Activated T-helper 1 cell treated with Interleukin-2 at 50 U/mL for 16 hours (primary cell): ENCODE measurements at places on chromosomes 1 and 21.

GRCh38 chr1:185170291-185170848 is 13.4 kb downstream of the SWT1 start:
- DNase-seq: no peak

GRCh38 chr1:229111703-229112319 is 159.1 kb upstream of the RAB4A start:
- no peak for DNase-seq

- no peak for DNase-seq
These were observed 33.1 kb upstream of the LMO4 start for GRCh38 chr1:87295445-87296110.

DNA sequence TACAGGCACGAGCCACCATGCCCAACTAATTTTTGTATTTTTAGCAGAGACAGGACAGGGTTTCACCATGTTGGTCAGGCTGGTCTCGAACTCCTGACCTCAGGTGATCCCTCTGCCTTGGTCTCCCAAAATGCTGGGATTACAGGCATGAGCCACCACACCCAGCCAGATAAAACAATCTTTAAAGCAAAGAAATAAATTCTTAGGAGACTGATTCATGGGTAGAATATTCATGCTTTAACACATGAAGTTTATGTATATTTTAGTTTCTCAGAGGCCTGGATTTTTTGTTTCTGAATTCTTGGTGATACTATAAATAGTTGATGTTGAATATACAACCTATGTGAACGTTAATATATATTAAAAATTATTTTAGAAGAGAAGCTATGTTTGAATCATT is 127.4 kb upstream of the KIAA1614 start:
- no peak for DNase-seq

DNA sequence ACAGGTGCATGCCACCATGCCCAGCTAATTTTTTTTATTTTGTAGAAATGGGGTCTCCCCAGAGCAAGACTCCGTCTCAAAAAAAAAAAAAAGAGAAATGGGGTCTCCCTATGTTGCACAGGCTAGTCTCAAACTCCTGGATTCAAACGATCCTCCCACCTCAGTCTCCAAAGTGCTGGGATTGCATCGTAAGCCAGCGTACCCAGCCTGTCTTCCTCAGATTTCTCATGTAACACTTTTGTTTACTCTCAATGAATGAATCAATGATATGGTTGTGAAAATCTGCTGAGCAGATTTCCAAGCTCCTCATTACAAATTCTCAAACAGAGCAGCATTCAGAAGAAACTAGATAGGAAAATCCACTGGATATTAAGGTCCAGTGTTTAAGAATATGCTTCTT is 6.6 kb downstream of the CMPK1 start:
- no peak for DNase-seq

- no peak for DNase-seq
These were observed 56.4 kb upstream of the FMOD start for GRCh38 chr1:203407296-203407695.

GRCh38 chr1:247843411-247843810 is 1.7 kb upstream of the OR11L1 start:
- no peak for DNase-seq

DNA sequence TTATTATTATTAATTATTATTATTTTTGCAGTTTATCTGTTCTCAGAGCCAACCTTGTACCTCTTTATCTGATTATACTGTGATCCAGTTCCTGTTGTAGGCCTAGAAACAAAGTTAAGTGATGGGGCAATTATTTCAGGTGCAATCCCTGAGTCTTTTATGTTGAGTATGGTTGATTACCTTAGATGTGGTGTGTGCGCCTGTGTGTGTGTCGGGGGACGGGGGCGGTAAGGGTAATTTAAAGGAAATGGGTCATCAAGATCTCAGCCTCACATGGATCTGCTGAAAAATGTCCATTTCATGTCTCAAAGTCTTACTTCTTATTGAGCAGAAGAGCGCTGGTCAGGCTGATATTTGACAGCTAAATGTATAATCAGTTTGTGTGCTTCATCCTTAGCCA is 7.8 kb upstream of the OR10T2 start:
- no peak for DNase-seq

GRCh38 chr21:36735201-36735515 is 36.2 kb downstream of the SIM2 start:
- DNase-seq: no peak

- DNase-seq: no peak
These were observed 9.0 kb downstream of the ARHGEF16 start for GRCh38 chr1:3463408-3463863.

DNA sequence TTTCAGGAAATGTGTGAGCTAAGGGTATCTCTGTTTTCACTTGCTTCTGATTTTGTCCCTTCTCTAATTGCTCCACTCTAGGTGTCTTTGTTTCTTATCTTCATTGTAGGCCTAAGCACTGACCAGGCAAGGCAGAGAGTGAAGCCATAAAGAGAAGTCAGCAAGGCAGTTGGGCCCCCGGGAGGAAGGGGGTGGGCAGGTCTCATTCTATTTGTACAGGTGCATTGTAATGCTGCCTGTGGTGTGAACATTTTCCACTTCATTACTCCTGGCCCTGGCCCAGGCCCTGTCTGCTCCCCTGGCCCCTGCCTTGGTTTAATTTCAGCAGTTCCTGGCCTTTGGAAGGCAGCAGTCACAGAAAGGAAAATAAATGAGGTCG is 86.4 kb upstream of the JUN start:
- DNase-seq: no peak

- no peak for DNase-seq
These were observed 3.2 kb downstream of the PTP4A2 start for GRCh38 chr1:31934706-31935629.

GRCh38 chr1:60149251-60149650 is 75.7 kb upstream of the C1orf87 start:
- no peak for DNase-seq

DNA sequence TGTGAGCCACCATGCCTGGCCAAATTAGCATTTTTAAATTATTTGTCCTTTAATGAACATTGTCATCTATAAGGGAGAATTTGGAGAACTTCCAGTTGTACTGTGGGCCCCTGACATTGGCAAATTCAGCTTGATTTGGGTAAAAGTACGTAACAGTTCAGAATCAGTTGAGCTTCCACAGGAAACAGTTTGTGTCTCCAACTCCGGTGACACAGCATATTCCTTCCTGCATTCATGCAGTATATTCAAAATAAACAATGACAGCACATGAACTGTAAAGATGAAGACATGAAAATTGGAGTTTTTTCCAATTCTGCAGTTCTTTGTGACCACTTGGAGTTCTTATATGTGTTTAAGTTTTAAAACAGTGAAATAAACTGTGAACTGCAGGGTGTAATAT is 28.2 kb downstream of the RNF220 start:
- no peak for DNase-seq

- DNase-seq: no peak
These were observed 71.8 kb upstream of the PKN2 start for GRCh38 chr1:88612292-88612691.

- DNase-seq: no peak
These were observed 125.2 kb upstream of the PBX1 start for GRCh38 chr1:164433818-164434170.

DNA sequence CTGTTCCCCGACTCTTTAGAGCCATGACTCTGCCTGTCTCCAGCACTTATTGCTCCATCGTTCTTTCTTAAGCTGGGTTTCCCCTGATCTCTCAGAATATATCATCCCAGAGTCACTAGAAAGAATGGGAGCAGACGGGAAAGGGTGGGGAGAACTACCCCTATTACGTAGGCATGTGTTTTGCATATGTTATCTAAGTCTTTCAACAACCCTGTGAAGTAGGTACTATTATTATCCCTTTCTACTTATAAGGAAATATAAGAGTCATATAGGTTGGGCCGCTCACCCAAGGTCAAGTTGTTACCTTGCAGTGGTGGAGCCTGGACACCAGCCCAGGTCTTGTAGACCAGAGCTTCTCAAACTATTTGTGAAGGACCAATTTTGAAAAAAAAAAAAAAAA is 38.7 kb downstream of the ELF3 start:
- no peak for DNase-seq

GRCh38 chr1:157782931-157783330 is 6.0 kb upstream of the FCRL2 start:
- no peak for DNase-seq

- DNase-seq: no peak
These were observed 10.7 kb downstream of the DHRS3 start for GRCh38 chr1:12607263-12607662.

- no peak for DNase-seq
These were observed 8.8 kb downstream of the MDM4 start for GRCh38 chr1:204524986-204525385.

- DNase-seq: no peak
These were observed 7.0 kb downstream of the CC2D1B start for GRCh38 chr1:52358851-52359497.

- DNase-seq: no peak
These were observed 19.9 kb upstream of the SHCBP1L start for GRCh38 chr1:182972829-182973228.

DNA sequence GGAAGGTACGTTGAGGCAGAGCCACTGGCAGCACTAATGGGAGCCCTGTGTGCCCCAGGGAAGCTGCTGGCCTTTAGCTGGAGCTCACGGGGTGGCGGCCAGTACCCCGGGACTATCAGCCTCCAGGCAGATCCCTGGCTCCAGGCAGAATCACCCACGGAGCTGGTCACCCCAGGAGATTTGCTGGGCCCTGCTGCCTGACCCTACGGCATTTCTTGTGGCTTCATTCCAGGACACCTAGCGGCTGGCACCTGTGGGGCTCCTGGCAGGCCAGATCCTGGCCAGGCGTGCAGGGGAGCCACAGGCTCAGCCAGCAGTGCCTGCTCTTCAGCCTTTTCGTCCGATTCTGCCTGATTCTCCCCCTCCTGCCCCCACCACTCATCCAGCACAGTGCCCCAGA is 7.1 kb downstream of the PADI1 start:
- DNase-seq: no peak

DNA sequence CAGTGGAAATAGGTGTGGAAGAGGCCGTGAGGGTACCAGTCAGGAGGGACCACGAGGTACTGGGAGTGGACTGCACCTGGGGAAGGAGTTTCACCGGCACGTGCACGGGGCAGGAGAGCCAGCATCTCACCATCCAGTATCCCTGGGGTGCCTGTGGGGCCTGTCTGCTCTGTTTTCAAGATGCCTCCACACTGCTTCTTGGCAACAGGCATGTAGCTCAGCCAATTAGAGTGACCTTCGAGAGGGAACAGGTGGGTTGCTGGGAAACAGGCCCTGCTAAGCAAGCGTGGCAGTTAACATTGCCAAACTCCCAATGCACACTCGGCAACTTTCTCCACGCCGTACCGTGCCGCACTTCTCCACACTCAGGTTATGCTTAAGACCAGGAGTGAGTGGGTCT is 17.7 kb downstream of the KCNC4 start:
- DNase-seq: no peak

DNA sequence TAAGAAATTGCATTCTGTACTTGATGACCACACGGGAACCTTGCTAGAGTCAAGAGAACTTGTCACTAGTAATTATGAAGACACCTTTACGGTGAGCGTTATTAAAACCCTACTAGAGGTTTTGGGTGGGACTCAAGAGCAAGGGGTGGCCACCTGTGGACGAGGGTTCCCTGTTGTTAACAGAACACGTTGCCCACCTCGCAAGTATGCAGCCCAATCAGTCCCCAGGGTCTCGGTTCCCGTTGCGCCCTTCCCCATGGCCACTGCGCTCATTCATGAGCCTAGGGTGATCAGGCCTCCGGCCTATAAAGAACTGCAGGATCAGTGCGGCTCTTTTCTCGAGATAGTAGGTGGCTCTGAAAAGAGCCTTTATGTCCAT is 30.2 kb upstream of the RNF187 start:
- DNase-seq: no peak

DNA sequence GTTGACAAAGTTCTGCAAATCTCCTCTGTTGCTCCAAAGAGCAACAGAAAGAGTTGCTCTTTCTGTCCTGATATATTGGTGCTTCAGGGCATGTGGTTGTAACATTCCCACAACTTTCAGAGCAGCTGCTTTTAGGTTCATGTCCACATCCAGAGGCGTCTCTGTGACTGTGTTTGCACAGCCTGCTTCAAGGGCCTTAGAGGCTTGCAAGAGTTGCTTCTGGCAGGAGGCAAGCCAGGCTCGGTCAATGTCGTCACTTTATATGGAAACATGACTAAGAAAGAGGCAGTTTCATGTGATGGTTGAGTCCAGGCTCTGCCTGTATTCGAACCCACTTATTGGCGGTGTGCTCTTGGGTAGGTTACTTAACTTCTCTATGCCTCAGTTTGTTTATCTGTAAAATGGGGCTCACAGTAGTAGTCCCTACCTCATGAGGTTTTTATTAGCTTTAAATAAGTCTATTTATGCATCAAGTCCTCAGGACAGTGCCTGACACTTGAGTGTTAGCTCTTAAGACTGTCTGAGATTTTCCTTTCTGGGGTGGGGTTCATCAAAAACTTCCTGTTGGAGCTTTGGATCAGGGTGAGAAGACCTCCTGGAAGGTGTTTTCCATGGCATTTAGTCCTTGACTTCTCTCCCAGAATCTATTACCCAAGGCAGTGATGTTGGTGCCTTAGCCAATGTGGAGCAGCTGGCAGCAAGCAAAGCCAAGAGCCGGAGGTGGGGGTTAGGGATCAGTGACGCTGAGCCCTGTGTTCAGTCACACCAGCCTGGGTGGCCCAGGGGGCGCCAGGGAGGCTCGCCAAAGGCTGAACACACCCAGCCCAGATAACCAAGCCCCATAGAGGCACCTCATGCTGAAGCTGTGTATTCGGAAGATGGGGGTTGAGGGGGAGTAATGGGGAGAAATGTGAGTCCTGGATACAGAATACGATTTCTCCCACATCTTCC is 18.9 kb downstream of the LHX4 start:
- DNase-seq: no peak

- no peak for DNase-seq
These were observed 7.3 kb upstream of the TINAGL1 start for GRCh38 chr1:31568895-31569595.

- DNase-seq: no peak
These were observed 23.4 kb upstream of the FCGR2A start for GRCh38 chr1:161481624-161482392.

DNA sequence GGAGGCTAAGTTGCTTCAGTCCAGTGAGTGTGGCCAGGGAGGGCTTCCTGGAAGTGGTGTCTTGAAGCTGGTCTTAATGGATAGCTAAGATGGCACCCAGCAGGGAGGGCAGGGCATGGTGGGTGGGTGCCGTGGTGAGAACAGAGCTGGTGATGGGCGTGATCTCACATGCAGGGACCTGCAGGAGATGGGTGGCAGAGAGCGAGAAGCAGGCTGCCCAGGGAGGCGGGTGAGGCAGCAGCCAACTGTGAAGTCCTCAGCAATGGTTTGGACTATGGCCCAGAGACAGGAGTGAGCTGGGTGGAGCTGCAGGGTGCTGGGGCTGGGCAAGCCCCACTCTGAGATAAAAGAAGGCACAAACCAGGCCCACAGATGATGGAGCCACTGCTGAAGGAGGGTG is 50.7 kb downstream of the UMODL1 start:
- DNase-seq: no peak

GRCh38 chr1:214120191-214120590 is 132.4 kb downstream of the PROX1 start:
- DNase-seq: no peak
